ENCODE measurements at places on chromosomes 4 and X. TPM values are rescaled to one million over a fixed set of nuclear protein-coding genes. Genes with fewer than 3 reads are reported as not detected.

- DNase-seq: peak; percentile 53
These were observed 3.4 kb downstream of the HTT-AS start for GRCh38 chr4:3070709-3071500.

DNA sequence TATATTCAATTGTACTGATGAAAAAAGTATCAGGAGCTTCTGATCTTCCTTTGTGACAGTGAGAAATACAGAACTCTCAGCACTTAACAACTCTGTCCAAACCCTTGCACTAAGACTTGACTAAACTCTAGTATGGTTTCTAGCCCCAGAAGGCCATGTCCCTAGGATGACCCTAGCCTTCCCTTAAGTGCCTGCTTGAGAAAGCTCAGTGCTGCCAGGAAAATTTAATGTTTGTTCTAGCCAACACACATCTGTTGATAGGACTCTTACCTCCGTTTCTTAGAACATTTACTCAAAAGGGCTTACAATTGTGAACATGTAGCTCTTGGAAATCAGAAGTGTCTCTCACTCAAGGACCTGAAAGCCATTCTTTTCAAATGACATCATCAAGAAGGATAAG is 1055.2 kb upstream of the FTHL17 start:
- DNase-seq: no peak

GRCh38 chrX:7316280-7316679 is 168.3 kb upstream of the PUDP start:
- no peak for DNase-seq

GRCh38 chr4:149553959-149554520 is 261.6 kb downstream of the IQCM start:
- DNase-seq: no peak

DNA sequence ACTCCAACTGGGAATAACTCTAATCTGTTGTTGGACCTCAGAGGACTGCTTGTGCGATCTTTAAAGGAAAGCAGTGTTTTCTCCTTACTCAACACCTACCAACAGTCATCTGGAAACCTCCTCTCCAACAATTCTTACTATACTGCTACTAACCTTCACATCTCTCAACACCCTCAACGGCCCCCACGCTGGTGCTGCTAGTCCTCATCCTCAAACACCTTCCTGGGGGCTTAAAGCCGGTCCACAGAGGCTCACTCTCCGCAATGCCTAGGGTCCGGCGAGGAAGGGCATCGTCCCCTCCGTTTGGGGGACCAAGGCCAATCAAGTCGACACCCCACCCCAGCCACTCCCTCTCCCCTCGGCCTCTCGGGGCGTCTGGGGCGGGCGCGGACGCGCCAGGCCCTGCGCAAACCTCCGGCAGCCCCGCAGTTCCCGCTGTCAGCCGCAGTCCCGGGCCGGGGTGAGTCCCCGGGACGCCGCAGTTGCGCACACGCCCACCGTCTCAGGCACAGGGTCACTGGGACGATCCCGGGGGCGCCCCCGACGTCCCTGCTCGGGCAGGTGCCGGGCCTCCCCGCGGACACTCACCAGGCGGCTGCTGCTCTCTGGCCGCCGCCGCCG is 418 bp downstream of the TAB3 start:
- DNase-seq: peak; percentile 7

- DNase-seq: no peak
These were observed 27.2 kb downstream of the FAAH2 start for GRCh38 chrX:57313583-57314215.

- peak; percentile 20 for DNase-seq
These were observed 760.4 kb upstream of the FTHL17 start for GRCh38 chrX:31832263-31832662.

The ENPEP gene
- total RNA-seq: 0.34 TPM

The GAGE12E gene
- total RNA-seq: not detected

The ZAR1 gene
- total RNA-seq: 0.11 TPM

Data from Daoy (cell line).